ENCODE measurements at places on chromosomes 7 and 10. TPM values are rescaled to one million over a fixed set of nuclear protein-coding genes. Genes with fewer than 3 reads are reported as not detected.

SPDYE6 gene
- total RNA-seq = not detected

DNA sequence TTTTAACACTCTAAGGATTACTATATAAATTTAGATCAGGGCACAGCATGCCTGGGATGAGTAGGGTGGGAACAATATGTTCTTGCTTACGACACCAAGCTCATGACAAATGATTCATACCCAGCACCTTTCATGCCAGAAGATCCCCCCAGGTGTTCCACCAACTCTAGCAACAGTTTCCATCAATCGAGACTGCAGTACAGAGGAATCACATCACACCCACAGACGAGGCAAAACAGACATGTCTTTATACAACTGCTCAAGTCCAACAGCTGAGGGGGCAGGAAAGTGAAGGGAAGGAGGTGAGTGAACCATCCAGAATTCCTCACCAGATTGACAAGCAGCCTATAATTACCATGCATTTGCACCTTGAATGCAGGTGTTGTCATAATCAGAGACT, 3.6 kb downstream of the SORCS1 start:
- DNase-seq = no peak

POP7 gene
- total RNA-seq = 22.8 TPM

- DNase-seq = no peak
Measured at GRCh38 chr7:142969183-142969582, 7.0 kb upstream of the KEL start.

Data from spleen (tissue), 13 donors.